ENCODE measurements at places on chromosomes 12 and 14.

- no peak for DNase-seq
These were observed 170.3 kb upstream of the ATP2B1 start for GRCh38 chr12:89878950-89879349.

DNA sequence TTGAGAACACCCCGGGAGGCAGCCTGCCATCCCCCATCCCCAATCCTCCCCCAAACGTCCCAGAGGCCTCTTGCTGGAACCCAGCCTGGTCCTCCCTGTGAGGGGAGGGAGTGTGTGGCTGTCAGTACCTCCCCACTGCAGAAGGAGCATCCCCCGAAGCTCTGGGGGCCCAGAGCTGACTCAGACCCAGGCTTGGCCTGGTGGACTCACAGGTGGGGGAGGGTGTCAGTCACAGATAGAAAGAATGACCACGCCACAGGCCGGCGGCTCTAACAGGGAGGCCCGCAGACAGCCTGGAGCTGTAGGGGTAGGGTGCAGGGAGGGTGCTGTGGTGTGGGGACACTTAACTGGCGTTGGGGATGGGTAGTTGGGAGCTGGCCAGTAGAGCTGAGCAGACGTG lies 5.3 kb downstream of the HHIPL1 start:
- DNase-seq, result no peak

DNA sequence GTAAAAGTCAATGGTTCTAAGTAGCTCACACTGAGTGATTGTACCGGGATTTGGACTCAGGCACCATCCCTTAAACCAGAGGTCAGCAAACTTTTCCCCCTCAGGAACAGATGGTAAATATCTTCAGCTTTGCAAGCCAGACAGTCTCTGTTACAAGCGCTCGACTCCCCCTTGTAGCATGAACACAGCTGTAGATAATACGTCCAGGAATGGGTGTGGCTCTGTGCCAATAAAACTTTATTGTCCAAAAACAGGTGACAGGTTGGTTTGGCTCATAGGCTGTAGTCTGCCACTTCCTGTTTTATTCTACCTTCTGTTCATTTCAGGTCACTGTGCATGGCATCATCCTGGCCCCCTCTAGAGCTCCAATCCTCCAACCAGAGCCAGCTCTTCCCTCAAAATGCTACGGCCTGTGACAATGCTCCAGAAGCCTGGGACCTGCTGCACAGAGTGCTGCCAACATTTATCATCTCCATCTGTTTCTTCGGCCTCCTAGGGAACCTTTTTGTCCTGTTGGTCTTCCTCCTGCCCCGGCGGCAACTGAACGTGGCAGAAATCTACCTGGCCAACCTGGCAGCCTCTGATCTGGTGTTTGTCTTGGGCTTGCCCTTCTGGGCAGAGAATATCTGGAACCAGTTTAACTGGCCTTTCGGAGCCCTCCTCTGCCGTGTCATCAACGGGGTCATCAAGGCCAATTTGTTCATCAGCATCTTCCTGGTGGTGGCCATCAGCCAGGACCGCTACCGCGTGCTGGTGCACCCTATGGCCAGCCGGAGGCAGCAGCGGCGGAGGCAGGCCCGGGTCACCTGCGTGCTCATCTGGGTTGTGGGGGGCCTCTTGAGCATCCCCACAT lies 7.6 kb downstream of the BDKRB1 start:
- DNase-seq, result no peak

GRCh38 chr14:66109426-66109825 lies 376.7 kb upstream of the CCDC196 start:
- DNase-seq, result no peak

- DNase-seq, result no peak
These were observed 124.1 kb downstream of the GALC start for GRCh38 chr14:87868920-87869319.
